T-cell (primary cell): ENCODE measurements at places on chromosomes 5 and 9. TPM values are rescaled to one million over a fixed set of nuclear protein-coding genes. Genes with fewer than 3 reads are reported as not detected.

DAP gene
- total RNA-seq: 40.6 TPM

MARCHF11 gene
- total RNA-seq: not detected

PALM2AKAP2 gene
- not detected for total RNA-seq

PCDHAC2 gene
- not detected for total RNA-seq

ARSI gene
- total RNA-seq: not detected

IL5 gene
- 1.2 TPM for total RNA-seq

TRIM7 gene
- 3.0 TPM for total RNA-seq

GABRA1 gene
- not detected for total RNA-seq

DOCK8 gene
- 231 TPM for total RNA-seq

FBP1 gene
- 6.6 TPM for total RNA-seq

SPAG8 gene
- total RNA-seq: 2.8 TPM

OSMR gene
- total RNA-seq: not detected

KIF12 gene
- total RNA-seq: not detected

OR2V1 gene
- not detected for total RNA-seq

SYNPO gene
- total RNA-seq: 0.09 TPM

SLC4A9 gene
- total RNA-seq: not detected

PKD2L2 gene
- total RNA-seq: not detected

GADD45G gene
- total RNA-seq: 6.0 TPM

SNAPC3 gene
- total RNA-seq: 32.4 TPM

CATSPER3 gene
- not detected for total RNA-seq

ST8SIA4 gene
- total RNA-seq: 27.0 TPM

PCDHGC4 gene
- 0.18 TPM for total RNA-seq

TICAM2 gene
- total RNA-seq: 1.3 TPM

NRG2 gene
- total RNA-seq: 0.13 TPM

TPPP gene
- 0.79 TPM for total RNA-seq

CNTRL gene
- total RNA-seq: 84.6 TPM

SARDH gene
- total RNA-seq: 15.7 TPM

NOTCH1 gene
- 53.3 TPM for total RNA-seq

ISL1 gene
- total RNA-seq: not detected

ADCY2 gene
- total RNA-seq: 0.23 TPM

OCLN gene
- 5.5 TPM for total RNA-seq

F2RL1 gene
- total RNA-seq: 5.5 TPM
